Stimulated activated CD8-positive, alpha-beta memory T cell treated with anti-CD3 and anti-CD28 coated beads, Interleukin-15, amount 100 ng/mL, for 4 hours (primary cell): ENCODE measurements at places on chromosomes 12 and 14.

DNA sequence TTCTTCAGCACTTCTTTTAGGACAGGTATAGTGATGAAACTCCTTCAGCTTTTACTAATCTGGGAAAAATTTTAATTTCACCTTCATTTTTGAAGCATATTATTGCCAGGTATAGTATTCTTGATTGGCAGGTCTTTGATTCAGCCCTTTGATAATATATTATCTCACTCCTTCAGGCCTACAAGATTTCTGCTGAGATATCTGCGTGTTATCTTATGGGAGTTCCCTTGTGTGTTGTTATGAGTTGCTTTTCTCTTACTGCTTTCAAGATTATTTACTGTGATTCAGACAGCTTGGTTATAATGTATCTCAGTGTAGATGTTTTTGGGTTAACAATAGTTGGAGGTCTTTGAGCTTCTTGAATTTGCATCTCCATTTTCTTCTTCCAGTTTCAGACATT, 87.4 kb downstream of the ATF7IP start:
- DNase-seq: no peak

- DNase-seq: no peak
These were observed 27.8 kb upstream of the NEDD1 start for GRCh38 chr12:96879301-96879700.

DNA sequence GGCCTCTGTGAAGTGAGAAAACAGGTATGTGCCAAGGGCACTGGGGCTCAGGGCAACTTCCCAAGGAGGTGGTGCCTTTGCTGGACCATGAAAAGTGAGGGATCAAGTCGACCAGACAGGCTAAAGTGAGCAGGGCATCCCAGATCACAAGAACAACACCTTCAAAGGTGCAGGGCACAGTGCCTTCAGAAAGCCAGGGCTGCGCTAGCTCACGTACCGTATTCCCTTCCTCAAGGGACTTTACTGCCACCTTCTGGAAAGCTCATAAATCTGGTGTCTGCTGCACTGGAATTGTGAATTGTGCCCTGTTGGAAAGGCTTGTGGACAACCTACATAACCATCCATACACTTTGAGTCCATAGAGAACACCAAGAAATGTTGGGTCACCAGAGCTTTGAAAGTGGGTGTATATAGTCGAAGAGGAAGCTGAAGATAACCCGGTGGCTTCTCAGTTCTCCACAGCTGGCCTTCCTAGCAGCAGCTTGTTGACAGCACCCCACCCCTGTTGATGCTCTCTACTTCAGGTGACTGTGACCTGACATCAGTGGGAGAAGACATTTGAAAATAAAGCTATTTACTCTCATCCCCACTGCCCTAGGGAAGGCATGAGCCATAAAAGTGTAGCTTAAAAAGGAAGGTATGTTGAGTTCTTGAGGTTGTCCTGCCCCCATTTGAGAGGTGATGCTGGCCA, 24.5 kb downstream of the FIGNL2 start:
- DNase-seq: no peak

DNA sequence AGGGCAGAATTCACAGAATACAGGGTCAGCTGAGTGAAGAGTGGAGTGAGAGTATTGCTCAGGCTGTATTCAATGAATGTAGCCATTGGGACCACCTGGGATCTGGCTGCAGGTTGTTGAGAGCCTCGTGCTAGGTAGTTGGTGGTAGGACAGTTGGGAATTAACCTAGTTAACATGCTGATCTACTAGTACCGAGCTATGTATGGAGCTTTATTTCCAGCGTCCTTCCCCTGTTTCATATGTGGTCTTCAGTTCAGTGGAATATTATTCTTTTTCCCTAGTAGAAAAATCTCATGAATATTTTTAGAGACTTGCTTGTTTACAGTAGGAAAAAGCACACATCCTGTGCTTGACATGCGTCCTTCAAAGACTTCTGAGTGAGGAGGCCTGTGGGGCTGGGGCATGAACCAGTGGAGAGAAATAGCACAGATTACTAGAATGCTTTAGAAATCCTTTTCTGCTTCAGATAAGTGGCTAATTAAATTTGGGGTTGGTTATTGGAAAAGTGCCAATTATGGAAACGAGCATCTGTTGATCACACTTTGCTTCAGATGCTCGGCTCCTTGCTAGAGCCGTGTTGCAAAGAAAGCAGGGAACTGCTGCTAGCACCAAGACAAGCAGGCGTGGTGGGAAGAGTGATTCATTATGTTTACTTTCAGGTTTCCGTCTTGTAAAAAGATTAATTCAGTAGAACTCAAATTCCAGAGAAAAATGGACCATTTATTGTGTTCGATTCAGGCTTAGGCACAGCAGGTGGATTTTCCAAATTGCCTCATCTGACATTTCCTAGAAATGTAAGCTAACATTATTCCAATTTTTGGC, 53.6 kb downstream of the ARF6 start:
- DNase-seq: no peak

DNA sequence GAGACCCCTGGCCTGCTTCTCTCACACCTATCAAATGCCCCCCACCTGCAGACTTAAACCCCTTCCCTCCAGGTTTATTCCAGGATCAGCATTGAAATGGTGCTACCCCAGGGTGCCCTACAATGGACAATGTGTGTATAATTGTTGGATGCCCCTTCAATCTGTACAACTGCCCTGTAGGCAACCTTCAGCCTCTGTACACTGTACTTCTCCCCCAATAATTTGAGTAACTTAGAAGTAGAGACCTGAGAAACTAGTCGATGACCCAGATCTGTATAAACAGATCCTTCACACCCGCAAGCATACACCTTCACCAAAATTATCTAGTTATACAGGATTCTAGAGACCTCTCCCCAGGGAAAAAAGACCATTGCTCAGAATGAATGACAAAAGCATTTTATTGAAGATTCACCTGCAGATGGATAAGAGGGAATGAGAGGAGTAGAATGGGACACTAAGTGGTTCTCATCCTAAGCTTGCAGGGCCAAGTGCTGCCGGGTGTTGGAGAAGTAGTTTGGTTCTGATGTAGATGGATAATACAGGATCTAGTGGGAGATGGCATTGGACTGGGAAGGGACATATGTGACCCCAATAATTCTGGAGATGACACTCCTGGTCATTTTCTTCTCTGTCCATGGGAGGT, 7.6 kb downstream of the KRT4 start:
- no peak for DNase-seq

GRCh38 chr14:68807148-68807600, 14.3 kb upstream of the ZFP36L1 start:
- no peak for DNase-seq

DNA sequence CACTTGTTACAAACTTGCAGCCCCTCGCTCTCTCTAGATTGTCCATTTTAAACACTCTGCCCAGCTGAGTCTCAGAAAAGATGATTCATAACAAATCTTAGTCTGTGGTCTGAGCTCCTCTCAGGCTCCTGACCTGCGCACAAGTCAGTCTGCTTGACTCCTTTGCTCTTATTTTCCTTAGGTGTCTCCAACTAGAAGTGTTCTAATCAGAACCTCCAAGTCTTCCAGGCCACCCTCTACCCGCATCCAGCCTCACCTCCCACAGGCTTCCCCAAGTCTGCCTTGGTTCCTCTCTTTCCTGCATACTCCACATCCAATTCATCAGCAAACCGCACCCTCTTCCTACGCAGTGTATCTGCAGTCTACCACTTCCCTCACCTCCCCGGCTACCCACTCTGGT, 42.4 kb upstream of the BDKRB2 start:
- DNase-seq: no peak

- no peak for DNase-seq
These were observed 243.7 kb downstream of the DACT1 start for GRCh38 chr14:58881433-58881832.

GRCh38 chr14:77457115-77457521, 283 bp downstream of the VIPAS39 start:
- no peak for DNase-seq

- no peak for DNase-seq
These were observed 29.5 kb upstream of the RHOJ start for GRCh38 chr14:63174760-63175191.

DNA sequence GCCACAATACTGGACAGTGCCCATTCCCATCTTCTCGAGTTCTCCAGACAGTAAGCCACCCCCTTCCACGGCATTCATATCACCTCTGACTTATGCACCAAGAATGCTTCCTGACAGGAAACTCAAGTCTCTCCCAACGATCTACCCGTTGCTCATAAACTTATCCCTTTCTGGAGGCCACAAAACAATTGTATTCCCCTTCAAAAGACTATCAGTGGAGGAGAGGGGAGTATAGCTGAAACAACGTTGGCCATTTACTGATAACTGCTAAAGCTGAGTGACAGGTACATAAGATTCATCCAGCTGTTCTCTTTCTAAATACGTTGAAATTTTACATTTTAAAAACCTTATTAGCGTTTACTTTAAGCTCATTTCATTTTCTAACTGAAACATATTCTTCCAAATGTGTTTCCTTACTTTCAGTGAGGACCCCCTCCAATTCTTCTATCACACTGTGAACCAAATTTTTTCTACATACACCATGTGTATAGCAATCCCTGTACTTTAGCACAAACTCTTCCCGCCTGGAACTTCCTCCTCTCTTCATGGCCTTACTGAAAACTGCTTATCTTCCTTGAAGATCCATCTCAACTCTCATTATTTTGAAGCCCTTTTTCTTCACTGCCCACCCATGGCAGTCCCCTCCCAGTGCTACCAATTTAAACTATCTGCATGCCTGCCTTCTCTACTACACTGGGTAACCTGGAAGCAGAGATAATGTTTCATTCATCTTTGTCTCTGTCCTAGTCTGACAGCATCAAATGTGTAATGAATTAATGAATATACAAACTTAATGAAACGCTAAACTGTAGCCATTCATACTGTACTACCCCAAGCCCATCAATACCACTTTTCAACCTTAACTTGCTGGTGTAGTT, 28.8 kb downstream of the ATXN2 start:
- no peak for DNase-seq

GRCh38 chr12:9721394-9722092, 11.4 kb downstream of the CLECL1 start:
- DNase-seq: no peak

GRCh38 chr14:97633131-97633738, 836.1 kb downstream of the VRK1 start:
- DNase-seq: no peak
